ENCODE measurements at places on chromosomes 7 and 10.

DNA sequence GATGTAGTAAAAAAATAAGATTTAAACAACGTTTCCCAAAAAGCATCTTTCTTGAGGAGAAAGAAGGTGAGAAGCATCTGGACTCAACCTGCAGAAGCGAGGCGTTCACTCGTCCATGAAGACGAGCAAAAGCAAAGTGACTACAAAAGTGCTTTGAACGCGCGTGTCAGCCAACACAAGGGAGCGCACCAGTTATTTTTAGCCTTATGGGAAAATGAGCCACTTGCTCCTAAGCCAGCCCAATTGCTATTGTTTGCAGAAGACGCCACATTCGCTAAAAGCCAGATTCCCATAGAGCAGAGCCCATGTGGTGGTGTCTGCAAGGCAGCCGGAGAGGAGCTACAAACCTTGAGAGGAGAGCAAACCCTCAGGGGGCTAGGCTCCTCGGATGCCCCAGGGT, 122.5 kb downstream of the FAM53B start:
- DNase-seq = no peak

GRCh38 chr7:157008206-157009169, 2.0 kb downstream of the MNX1 start:
- no peak for DNase-seq

GRCh38 chr10:33234831-33235237, 99.6 kb downstream of the NRP1 start:
- DNase-seq = no peak

- no peak for DNase-seq
These were observed 33.7 kb downstream of the MINPP1 start for GRCh38 chr10:87538092-87539015.

- no peak for DNase-seq
These were observed 72.2 kb downstream of the DAGLB start for GRCh38 chr7:6375348-6376101.

DNA sequence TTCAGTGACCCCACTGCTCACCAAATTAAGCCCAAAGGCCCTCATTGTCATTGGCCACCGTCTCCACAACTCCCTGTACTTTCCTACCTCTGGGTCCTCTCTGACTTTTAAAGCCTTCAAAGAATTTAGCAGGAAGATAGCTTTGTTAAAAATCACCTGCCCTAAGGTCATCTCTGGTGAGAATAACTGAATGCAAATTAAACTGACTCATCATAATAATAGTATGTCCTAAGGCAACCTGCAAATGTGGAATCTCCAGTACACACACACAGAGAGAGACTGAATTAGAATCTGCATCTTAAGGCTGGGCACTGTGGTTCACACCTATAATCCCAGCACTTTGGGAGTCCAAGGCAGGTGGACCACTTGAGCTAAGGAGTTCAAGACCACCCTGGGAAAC, 24.1 kb downstream of the OAT start:
- DNase-seq = no peak

DNA sequence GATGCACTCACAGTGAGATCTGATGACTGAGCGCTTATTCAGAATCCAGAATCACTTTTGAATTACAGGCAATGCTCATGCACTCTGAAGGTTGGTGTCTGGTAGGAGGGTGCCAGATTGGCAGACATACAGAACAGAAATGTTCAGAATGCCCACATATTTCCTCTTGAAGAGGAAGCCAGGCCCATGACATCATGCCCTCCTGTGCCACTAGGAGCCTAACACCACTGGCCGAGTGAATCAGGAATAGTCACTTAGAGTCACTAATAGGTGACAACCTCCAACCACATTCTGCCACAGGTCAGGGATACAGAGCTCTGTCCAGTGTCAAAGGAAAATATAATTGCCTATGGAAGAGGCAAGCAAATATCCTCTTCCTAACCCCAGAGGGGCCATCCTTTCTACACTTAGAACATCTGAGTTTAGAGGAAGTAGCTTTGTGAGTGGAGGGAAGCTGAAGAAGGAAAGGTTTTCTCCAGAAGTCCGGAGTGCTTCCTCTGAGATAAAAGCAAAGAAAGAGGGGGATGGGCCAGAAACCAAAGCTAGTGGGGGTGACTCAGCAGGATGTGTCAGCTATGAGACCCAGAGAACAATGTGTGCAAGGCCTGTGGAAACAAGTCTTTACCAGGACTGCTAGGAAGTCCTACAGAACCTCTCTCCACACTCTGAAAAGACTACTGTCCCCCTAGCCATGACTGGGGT, 838.8 kb downstream of the GRID1 start:
- no peak for DNase-seq

GRCh38 chr7:82257118-82257695, 186.4 kb downstream of the CACNA2D1 start:
- DNase-seq = no peak

DNA sequence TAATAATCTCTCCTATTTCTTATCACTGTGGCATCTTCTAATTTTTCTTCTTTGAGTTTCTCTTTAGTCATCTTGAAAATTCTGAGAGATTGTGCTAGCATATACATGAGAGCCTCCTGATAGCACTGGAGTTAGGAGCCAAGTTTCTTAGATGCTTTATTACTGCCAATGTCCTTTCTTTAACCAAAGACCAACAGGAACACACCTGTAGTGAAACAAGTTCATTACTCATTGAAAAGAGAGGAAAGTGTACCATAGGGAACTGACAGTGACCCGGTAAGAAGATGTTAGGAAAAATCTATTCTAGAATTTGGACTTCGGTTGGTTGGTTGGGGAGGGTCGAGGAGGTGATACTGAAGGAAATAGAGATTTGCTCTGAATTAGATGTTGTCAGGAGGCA, 27.1 kb upstream of the CD36 start:
- DNase-seq = no peak

DNA sequence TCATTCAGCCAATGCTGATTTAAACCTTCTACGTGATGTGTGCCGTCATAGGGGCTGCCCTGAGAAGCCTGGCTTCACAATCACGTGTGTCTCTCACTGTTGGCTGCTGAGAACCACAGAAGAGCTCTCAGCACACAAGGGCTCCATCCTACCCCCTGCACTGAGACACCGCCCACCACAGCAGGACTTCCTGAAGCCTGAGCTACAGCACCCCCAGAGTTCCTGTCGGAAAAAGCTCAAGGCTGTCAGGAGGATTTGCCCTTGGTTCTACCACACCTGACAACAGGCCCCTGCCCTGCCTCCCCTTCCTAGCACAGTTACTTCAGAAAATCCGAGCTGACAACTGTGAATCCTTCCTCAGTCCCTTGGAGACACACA, 191.9 kb downstream of the MAD1L1 start:
- DNase-seq = no peak

- DNase-seq = no peak
These were observed 2.9 kb upstream of the SGPL1 start for GRCh38 chr10:70812814-70813213.

- no peak for DNase-seq
These were observed 878 bp downstream of the SEC61A2 start for GRCh38 chr10:12130237-12130872.

DNA sequence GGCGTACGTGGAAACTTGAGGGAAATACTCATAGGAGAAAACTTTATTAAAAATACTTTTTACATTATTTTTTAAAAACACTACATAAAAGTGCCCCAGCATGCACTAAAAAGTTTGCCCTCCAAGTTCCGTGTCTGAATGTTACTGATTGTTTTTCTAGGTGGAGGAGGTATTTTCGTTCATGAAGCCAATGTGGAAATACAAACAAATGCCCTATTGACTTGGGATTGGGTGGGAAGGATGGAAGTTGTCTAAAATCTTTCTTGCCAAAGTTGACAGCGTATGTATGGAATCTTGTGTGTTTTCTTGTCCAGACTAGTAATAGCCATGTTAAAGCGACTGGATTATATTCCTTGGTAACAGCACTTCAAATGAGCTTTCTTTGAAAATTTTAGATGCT, 1.2 kb downstream of the PROSER2 start:
- DNase-seq = no peak

DNA sequence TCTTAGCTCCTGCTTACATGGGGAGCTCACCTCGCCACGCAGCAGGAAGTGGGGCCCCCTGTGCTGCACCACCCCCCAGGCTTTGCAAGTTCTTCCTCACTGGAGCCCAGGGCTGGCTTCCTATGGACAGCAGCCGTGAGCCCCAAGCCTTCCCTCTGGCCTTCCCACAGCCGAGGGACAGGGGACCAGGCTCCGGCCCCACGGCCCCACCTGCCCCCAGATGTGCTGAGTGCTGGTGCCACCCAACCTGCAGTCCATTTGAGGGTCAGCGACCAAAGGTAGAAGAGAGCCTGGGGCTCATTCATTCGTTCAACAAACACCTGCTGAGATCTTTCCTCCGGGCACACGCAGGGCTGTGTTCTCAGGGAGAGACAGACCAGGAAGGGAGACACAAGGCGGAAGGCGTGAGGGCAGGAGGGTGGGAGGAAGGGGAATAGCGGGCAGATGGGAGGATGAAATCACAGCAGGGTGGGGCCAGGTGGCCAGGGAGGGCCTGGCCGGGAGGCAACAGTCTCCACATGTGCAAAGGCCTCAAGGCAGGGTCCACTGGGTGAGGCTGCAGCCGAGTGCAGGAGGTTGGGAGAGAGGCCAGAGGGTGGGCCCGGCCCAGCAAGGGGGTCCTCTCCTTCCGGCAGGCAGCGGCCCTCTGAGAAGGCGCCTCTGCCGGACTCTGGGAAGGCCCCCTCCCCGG, 100.1 kb downstream of the FOXL3 start:
- DNase-seq = no peak

Data from stimulated activated CD8-positive, alpha-beta memory T cell treated with anti-CD3 and anti-CD28 coated beads, Interleukin-4, amount 100 ng/mL, for 1 hour (primary cell).